ENCODE measurements at places on chromosomes 5 and 9. TPM values are rescaled to one million over a fixed set of nuclear protein-coding genes. Genes with fewer than 3 reads are reported as not detected.

LIX1 gene
- 1.7 TPM for total RNA-seq

MEF2C gene
- total RNA-seq: 535 TPM

NR5A1 gene
- not detected for total RNA-seq

CLIC3 gene
- 4.9 TPM for total RNA-seq

FOXI1 gene
- total RNA-seq: not detected

TAF11L5 gene
- not detected for total RNA-seq

TAF1L gene
- 0.21 TPM for total RNA-seq

GFI1B gene
- 0.51 TPM for total RNA-seq

TMEM215 gene
- 2.1 TPM for total RNA-seq

GRM6 gene
- total RNA-seq: not detected

ATP10B gene
- total RNA-seq: 4.3 TPM

NMUR2 gene
- not detected for total RNA-seq

FNIP1 gene
- 74.8 TPM for total RNA-seq

SNAPC4 gene
- 11.5 TPM for total RNA-seq

CACNA1B gene
- 0.41 TPM for total RNA-seq

ADAMTS16 gene
- 2.5 TPM for total RNA-seq

CDH10 gene
- 2.5 TPM for total RNA-seq

DRD1 gene
- total RNA-seq: 0.21 TPM

RAD17 gene
- 40.0 TPM for total RNA-seq

NUTM2G gene
- not detected for total RNA-seq

RANBP17 gene
- 27.9 TPM for total RNA-seq

ABLIM3 gene
- 25.4 TPM for total RNA-seq

SLIT3 gene
- 21.4 TPM for total RNA-seq

GGTA1 gene
- 6.9 TPM for total RNA-seq

CAMSAP1 gene
- 37.7 TPM for total RNA-seq

GRIN1 gene
- total RNA-seq: 1.1 TPM

GPR151 gene
- total RNA-seq: not detected

ENHO gene
- 4.4 TPM for total RNA-seq

CAMK4 gene
- total RNA-seq: 8.4 TPM

F12 gene
- total RNA-seq: 0.51 TPM

FGF1 gene
- total RNA-seq: 8.7 TPM

EFNA5 gene
- 11.1 TPM for total RNA-seq

Data from tongue (tissue), 3 donors.